Smooth muscle cell of the pulmonary artery (primary cell): ENCODE measurements at places on chromosomes 5 and 9. TPM values are rescaled to one million over a fixed set of nuclear protein-coding genes. Genes with fewer than 3 reads are reported as not detected.

Gene EXOSC2
- 22.1 and 25.5 TPM in 2 replicates for total RNA-seq

Gene SLC23A1
- not detected in 2 replicates for total RNA-seq

Gene FOXD4L3
- 0.07 and 0.10 TPM in 2 replicates for total RNA-seq

Gene GARNL3
- 6.2 and 8.8 TPM in 2 replicates for total RNA-seq

Gene ACSL6
- total RNA-seq = 0.17 TPM in 1 of 2 replicates, not detected in the other

Gene SH3TC2
- total RNA-seq = 2.4 and 3.1 TPM in 2 replicates

Gene PTGR1
- 60.3 and 67.4 TPM in 2 replicates for total RNA-seq

Gene INSL6
- not detected in 2 replicates for total RNA-seq

Gene TAF11L2
- not detected in 2 replicates for total RNA-seq

Gene ARSI
- total RNA-seq = 2.2 and 10.2 TPM in 2 replicates

Gene PCDHGB7
- total RNA-seq = 13.8 and 14.7 TPM in 2 replicates
